Chondrocyte (in vitro differentiated cells): ENCODE measurements at places on chromosomes 2 and 18. TPM values are rescaled to one million over a fixed set of nuclear protein-coding genes. Genes with fewer than 3 reads are reported as not detected.

- no peak for DNase-seq
Measured at GRCh38 chr2:209719034-209719433, 52.6 kb upstream of the UNC80 start.

- DNase-seq, result no peak
Measured at GRCh38 chr18:1968801-1969498, 602.4 kb downstream of the METTL4 start.

- no peak for DNase-seq
Measured at GRCh38 chr2:8107621-8108378, 574.1 kb upstream of the ID2 start.

GRCh38 chr2:135030826-135031225 is 16.4 kb downstream of the MAP3K19 start:
- DNase-seq, result no peak

DNA sequence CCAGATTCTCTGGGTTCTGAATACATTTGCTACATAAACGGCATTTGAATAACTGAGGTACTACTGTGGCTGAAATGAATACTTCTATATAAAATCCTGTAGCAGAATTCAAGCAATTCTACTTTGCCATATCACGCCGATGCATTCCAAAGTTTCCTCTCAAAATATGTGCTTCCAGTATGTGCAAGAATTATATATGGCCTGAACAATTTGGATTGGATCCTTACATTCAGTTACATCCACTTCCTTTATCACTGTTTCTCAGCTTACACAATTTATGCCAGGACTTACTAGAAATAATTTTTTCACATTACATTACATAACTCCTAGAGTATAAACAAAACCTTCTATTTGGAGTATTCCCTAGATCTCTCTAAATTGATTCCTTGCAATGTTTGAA is 46.3 kb upstream of the STAT4 start:
- no peak for DNase-seq

- DNase-seq, result no peak
Measured at GRCh38 chr2:216807857-216808272, 52.0 kb downstream of the TNP1 start.

GRCh38 chr18:22060361-22060760 is 109.0 kb upstream of the GATA6 start:
- no peak for DNase-seq

- DNase-seq, result no peak
Measured at GRCh38 chr2:215900843-215901242, 112.5 kb downstream of the MREG start.

- no peak for DNase-seq
Measured at GRCh38 chr18:12307701-12308385, at the start of gene TUBB6. Gene TUBB6 (plus strand): TSS chr18:12308241. CDS start chr18:12308293, 52 bp downstream.

ZFAND2B gene
- 28.6 to 29.8 TPM (median 29.3 TPM) in 3 replicates for total RNA-seq

GKN1 gene
- total RNA-seq, result 0.37 TPM in 1 of 3 replicates, not detected in the others

CYS1 gene
- 4.9 to 7.0 TPM (median 5.4 TPM) in 3 replicates for total RNA-seq

COL6A3 gene
- 250 to 264 TPM (median 264 TPM) in 3 replicates for total RNA-seq

NEURL3 gene
- not detected in 3 replicates for total RNA-seq

RIT2 gene
- not detected in 3 replicates for total RNA-seq

C1GALT1C1L gene
- total RNA-seq, result not detected in 3 replicates

FARP2 gene
- 54.0 to 57.1 TPM (median 56.0 TPM) in 3 replicates for total RNA-seq

TMEM37 gene
- total RNA-seq, result 0.36 to 1.1 TPM (median 0.77 TPM) in 3 replicates
